ENCODE measurements at places on chromosomes 6 and 20.

GRCh38 chr6:132683543-132683942 is 24.6 kb upstream of the TAAR1 start:
- peaks cover 34% of the 10 kb centered on the region for H3K4me1 ChIP-seq
- H3K36me3 ChIP-seq, result no peaks in the 10 kb centered on the region
- H3K27ac ChIP-seq, result peak overlapping the region; percentile 53
- H3K27me3 ChIP-seq, result no peaks in the 10 kb centered on the region
- DNase-seq, result peak; percentile 85

- no peak overlapping the region for H3K4me3 ChIP-seq
- H3K36me3 ChIP-seq, result no peaks in the 10 kb centered on the region
- DNase-seq, result no peak
- H3K27me3 ChIP-seq, result no peaks in the 10 kb centered on the region
- H3K4me1 ChIP-seq, result no peaks in the 10 kb centered on the region
- no peak overlapping the region for H3K27ac ChIP-seq
Observed at GRCh38 chr6:169936355-169936975, 185.0 kb downstream of the ERMARD start.

DNA sequence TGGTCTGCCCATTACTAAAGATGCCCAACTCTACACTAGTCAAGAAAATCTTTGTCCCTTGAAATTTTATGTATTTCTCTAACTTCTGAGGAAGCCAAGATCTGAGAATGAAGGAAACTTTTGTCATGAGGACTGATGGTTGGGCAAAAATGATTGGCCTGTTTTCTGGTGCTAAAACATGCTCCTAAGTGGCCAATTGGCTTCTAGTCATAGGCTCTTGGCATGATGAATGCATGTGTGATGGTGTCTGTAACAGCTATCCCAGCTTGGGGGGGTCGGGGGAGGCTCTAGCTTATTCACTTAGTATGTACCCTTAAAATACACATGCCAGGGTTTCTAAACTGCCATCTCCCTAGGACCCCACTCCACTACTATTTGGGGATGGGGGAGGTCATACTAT is 228.6 kb downstream of the ZNF217 start:
- H3K4me1 ChIP-seq, result 0 out of 2 replicates have a peak, but pooled peaks cover 9% of the 10 kb centered on the region
- H3K4me3 ChIP-seq, result no peak overlapping the region
- no peaks in the 10 kb centered on the region for H3K36me3 ChIP-seq
- no peak overlapping the region for H3K27ac ChIP-seq
- DNase-seq, result no peak

DNA sequence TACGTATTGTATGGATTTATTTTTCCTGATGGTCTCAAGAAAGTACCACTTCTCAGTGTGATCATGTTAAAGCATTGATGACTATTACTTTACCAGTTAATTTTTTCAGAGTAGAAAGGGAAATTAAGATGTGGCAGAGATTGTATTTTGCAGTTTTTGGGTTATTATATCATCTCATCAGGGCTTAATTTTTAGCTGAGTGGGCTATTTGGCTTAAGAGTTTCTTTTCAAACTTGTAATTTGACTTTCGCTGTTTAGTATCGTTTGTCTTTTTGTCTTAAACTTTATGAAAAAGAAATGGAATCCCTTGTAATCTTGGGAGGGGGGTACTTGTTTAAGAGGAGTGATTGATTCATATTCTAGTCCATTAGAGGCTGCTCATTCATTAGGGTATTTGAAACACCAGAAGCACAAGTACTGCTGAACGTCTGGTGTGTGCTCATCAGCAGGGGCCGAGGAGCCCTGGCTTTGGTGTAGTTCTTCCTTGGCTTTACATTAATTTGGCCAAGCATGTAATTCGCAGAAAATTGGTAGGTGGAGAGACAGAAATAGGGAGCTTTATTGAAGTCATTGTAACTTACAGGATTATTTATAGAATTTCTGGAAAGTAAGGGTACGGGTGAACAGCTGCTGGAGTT is 112.4 kb downstream of the TIAM2 start:
- peaks cover 16% of the 10 kb centered on the region for H3K4me1 ChIP-seq
- H3K36me3 ChIP-seq, result no peaks in the 10 kb centered on the region
- H3K4me3 ChIP-seq, result no peak overlapping the region
